ENCODE measurements at places on chromosomes 7 and 10.

GRCh38 chr10:114902151-114902550, 35.8 kb upstream of the TRUB1 start:
- peak; percentile 79 for DNase-seq

DNA sequence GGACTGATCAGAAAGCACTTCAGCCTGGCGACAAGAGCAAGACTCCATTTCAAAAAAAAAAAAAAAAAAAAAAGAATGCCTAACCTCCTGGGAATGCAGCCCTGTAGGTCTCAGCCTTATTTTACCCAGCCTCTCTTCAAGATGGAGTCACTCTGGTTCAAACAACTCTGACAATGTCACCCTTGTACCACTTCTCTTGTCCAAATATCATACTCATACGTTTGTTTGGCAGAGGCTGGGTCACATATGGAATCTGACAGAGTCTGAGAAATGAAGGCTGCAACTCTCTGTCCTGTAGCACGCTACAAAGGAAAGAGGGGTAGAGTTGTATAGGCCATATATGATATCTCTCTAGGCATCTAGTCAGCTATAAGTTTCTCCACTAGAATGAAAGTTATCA, 58.6 kb upstream of the GSAP start:
- DNase-seq, result no peak

GRCh38 chr10:32232378-32232777, 114.6 kb downstream of the EPC1 start:
- no peak for DNase-seq

GRCh38 chr7:131722371-131722770, 165.9 kb upstream of the PODXL start:
- no peak for DNase-seq

- no peak for DNase-seq
These were observed 603 bp downstream of the PAPOLB start for GRCh38 chr7:4861227-4861626.

DNA sequence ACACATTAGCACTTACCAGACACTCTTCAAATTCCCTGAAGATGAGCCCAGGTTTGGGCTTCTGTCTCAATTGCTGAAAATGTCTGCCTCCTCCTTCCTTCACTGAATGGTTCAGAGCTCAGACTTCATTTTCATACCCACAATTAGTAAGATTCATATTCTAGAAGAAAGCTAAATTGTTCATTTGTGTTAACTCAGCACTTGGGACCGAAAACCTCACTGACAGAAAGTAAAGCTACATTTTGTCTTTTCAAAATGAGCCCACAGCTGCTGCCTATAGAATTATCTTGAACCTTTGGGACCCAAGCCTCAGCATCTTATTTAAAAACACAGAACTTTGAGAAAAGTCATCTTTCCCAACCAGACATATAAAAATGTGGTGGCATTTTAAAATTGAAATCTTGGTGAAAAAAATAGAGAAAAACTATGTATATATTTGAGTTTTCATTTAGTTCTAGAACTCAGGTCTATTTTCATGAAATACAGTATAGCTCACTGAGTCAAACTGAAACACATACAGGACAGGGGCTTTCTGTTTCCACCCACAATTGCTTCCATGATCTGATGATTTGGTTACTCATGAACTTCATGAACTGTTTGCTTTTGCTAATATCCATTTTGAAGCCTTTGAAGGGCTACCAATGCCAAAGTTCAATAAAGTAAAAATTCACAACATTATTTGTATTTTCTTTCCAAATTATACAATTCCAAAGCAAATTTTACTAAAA, 119.1 kb upstream of the PFKP start:
- DNase-seq, result no peak

DNA sequence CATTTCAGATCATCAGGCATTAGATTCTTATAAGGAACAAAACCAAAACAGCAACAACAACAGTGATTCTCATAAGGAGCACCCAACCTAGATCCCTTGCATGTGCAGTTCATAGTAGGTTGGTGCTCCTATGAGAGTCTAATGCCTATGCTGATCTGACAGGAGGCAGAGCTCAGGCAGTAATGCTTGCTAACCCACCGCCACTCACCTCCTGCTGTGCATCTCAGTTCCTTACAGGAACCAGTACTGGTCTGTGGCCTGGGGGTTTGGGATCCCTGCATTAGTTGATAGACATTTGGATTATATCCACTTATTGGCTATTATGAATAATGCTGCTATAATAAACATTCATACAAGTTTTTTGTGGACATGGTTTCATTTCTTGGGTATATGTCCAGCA, 14.0 kb downstream of the MKLN1 start:
- DNase-seq, result no peak

GRCh38 chr10:79347894-79348639, 798 bp downstream of the PPIF start:
- DNase-seq, result peak; percentile 90

GRCh38 chr10:95353123-95353522, 62.3 kb upstream of the PDLIM1 start:
- DNase-seq, result no peak

GRCh38 chr7:20998309-20998708, 211.6 kb upstream of the SP8 start:
- no peak for DNase-seq

- DNase-seq, result no peak
These were observed 1.1 kb upstream of the ZC3HAV1L start for GRCh38 chr7:139036901-139037300.

DNA sequence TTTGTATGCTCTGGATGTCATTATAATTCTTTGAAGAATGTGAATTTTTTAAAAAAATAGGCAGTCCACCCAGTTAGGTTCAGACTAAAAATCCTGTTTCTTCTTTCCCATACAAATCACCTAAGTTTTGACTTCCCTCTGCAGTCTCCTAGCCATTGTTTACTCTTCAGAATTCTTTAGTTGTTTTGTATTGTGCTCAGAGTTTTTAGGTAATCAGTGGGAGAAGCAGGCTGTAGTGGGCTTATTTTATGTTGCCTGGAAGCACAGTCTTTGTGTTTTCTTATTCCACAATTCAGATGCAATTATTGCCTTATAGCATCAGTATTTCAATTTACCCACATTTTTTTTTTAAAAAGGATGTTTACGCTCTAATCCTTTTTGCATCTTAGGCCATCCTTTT, 94.9 kb downstream of the AKAP9 start:
- no peak for DNase-seq

DNA sequence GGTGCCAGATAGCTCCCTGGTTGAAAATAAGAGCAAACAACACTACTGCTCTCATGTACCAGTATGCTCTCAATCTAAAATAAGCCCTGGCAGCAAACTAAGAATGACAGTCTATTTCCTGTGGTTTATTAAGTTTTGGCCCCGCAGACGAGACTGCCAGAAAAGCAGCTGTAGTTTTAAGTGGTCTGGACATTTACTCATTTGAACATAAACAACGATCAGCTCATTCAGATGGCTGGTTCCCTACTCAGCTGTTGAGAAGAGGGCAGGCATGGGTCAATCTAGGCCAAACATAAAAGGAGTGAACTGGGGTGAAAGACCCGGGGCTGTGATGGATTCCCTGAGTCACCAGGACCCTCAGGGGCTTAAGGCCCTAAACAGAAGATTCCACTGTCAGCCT, 4.5 kb downstream of the TRIL start:
- peak; percentile 45 for DNase-seq

- DNase-seq, result no peak
These were observed 62.4 kb upstream of the WAPL start for GRCh38 chr10:86583983-86584382.

DNA sequence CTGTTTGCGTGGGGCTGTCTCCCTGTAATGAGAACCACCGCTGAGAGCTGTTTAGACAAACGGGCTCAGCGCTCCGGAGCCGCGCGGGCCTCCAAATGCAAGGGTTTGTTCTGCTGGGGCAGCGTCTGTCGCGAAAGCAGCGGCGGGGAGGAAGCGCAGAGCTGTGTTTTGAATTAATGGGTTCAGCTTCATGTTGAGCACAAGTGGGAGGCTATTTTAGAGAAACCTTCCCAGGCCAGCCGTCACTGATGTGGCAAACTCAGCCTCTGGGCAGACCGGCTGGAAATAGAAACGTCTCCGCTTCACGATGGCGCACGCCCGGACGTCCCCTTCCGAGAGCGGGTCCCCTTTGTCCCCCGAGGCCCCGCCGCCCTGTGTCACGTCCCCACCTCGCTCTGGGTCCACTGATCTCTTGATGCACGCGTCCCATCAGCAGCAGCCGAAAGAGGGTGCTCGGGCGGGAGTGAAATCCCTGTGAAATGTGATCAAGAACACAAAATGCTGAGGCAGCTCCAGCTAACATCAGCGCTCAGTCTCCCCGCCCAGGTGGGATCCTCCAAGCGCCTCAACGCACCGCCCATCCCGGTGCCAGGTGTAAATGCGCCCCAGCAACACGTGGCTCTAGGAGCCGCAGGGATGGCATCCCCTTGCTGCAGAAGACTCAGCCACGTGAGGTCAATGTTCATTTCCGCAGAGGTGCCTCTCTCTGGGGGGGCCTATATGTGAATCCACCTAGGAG, 44.9 kb downstream of the BAMBI start:
- DNase-seq, result peak; percentile 45

GRCh38 chr10:3935141-3935540, 150.1 kb upstream of the KLF6 start:
- DNase-seq, result peak; percentile 92

GRCh38 chr7:47617131-47617530, 35.2 kb upstream of the TNS3 start:
- no peak for DNase-seq

- DNase-seq, result no peak
These were observed 205.7 kb downstream of the EBF3 start for GRCh38 chr10:129758207-129759021.

DNA sequence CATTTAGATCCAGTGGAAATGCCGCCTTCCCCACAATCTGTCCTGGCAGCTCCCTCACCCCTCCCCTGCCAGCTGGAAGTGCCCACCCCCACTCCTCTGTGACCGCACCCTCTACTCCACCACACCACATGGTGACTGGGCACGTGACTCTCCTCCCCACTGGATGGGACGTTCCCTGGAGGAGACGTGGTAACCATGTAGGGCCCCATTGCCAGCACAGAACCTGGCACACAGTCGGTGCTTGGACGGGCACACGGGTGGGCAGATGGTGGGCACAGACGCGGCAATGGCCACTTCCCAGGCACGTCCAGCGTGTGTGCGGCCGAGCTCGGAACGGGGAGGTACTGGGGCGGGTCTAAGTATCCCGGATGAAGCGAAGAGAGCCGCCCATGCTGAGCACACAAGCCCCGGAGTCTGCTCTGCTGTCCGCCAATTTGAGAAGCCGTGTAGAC, 245.6 kb downstream of the MAD1L1 start:
- DNase-seq, result no peak

DNA sequence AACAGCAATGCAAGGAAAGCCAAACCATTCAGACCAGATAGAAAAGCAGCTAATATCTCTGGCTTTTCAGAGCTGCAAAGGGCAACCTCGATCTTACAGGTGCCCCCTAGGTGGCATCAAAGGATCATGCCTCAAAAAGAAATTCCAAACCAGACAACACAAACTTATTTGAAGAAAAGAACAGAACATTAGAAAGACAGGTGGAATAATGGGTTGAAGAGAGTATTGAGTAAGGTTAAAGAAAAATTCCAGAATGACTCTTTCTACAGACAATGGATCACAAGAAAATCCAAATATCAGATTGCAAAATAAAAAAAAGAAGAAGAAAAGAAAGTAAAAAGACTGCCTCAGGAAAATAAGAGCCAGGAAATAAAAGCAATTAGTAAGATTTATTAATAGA, 213.7 kb downstream of the ELMO1 start:
- DNase-seq, result peak; percentile 21

DNA sequence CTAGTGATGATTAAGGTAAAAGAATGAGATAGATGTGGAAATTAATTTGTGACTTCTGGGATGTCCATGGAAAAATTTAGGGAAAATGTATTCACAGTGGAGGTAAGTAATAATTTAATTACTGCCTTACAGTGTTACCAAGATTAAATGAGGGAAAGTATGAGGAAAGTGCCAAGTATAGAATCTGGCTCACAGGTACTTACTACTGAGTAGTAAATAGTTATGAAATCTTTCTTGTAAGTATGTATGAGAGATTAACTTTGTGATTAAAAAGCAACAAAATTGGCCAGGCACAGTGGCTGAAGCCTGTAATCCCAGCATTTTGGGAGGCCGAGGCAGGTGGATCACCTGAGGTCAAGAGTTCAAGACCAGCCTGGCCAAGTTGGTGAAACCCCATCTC, 42.1 kb downstream of the RSBN1L start:
- DNase-seq, result no peak

DNA sequence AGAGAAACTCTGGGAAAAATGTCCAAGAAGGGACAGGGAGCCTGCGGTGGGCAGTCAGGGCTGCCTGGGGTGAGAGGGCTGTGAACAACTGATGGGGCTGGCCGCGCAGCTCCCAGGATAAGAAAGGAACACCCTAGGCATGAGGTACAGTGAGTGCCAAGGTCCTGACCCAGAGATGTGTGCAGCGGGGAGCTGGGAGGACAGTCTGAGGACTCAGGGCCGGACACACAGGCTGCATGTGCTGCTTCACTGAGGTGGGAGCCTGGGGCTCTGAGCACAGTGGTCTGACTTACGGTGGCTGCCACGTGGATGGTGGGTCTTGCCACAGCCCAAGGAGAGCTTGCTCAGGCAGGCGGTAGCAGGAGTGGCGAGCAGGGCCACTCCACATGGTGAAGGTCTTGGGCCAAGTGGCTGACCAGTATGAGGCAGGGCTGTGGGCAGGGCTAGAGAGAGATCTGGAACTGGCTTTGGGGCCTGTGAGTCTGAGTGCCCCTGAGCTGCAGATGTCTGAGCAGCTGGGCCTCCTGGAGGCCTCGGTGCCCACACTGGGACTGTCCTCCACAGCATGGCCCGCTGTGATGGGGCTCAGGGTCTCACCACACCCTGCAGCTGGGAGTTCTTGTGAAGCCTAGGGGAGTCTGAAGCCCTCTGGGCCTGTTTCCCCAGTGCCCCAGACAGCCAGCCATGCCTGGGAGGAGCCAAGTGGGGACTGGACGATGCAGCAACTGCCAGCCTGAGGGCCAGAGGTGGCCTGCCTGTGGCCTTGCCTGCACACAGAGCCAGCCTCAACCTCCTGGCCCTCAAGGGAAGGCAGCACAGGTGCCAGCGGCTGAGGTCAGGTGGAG, 60.3 kb downstream of the RASGEF1A start:
- no peak for DNase-seq

- no peak for DNase-seq
These were observed 35.7 kb downstream of the GFRA1 start for GRCh38 chr10:116237260-116237659.

GRCh38 chr10:79318369-79318768, 28.9 kb upstream of the PPIF start:
- no peak for DNase-seq

GRCh38 chr7:72429316-72429715, 17.2 kb upstream of the CALN1 start:
- no peak for DNase-seq

GRCh38 chr10:14162629-14163344, 167.9 kb downstream of the FRMD4A start:
- DNase-seq, result no peak

- peak; percentile 45 for DNase-seq
These were observed 77.1 kb downstream of the ABCC2 start for GRCh38 chr10:99859585-99859984.

- DNase-seq, result no peak
These were observed 30.3 kb downstream of the MKI67 start for GRCh38 chr10:128095753-128096469.

DNA sequence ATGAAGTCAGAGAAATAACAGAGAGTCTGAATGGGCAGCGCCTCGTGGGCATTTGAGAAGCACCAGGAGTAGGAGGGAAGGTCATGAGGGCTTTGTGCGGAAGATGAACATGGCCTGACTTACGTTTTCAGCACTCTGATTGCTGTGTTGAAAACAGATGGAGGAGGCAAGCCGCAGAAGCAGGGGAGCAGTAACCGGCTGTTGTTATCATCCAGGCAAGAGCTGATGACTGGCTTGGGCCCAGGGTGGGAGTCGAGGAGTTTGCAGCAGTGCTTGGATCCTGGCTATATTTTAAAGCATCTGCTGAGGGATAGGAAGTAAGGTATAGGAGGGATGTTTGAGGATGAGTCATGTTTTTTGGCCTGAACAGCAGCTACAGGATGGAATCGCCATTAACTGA, 12.7 kb upstream of the PDLIM1 start:
- no peak for DNase-seq
